Kasumi-1 (cell line): ENCODE measurements at places on chromosomes 13 and 19.

- no peak for DNase-seq
Measured at GRCh38 chr13:94205896-94206295, 273.6 kb downstream of the DCT start.

GRCh38 chr13:30377312-30377685 is 45.0 kb upstream of the UBE2L5 start:
- no peak for DNase-seq

DNA sequence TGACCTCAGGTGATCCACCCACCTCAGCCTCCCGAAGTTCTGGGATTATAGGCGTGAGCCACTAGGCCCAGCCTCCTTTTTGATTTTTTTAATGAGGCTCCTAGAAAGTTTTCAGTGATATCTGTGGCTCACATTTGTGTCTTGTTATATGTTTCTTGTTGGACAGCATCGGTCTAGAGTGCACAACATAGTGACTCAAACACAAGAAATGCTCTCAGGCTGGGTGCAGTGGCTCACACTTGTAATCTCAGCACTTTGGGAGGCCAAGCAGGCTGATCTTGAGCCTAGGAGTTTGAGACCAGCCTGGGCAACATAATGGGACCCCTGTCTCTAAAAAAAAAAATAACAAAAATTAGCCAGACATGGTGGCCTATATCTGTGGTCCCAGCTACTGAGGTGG is 8.2 kb downstream of the PHF11 start:
- DNase-seq, result no peak

DNA sequence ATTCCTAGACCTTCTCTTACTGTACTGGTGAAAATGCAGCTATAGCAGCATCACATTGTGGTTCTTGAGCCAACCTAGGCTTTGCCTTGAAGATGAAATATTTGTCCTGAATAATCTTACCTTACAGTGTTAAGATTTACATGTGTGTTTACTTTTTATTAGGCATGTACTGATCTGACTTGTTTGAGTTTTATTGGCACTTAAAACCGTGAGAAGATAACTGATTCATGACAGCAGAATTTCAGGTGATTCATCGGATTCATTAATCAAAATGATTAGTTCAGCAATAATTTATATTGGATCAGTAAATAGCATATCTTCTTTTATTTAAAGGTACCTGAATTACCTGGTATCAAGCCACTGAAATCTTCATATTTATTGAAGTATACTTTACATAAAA is 296.3 kb downstream of the KLF5 start:
- DNase-seq, result no peak
